ENCODE measurements at places on chromosomes 11 and 22.

DNA sequence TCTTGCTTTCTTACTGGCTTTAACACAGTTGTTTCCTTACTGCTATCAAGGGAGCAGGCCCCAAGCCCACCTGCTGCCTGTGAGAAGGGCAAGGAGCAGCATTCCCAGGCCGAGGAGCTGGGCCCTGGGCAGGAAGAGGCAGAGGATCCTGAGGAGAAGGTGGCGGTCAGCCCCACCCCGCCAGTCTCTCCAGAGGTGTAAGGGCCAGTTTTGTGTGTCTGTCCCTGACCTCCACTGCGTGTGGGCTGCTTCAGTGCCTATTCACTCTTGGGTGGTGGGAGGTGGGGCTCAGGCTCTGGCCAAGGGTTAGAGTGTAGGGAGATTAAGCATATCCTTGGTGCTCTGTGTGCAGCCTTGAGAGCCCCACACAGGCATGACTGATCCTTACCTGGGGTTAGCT is 55.1 kb downstream of the CEP164 start:
- no peak for DNase-seq

DNA sequence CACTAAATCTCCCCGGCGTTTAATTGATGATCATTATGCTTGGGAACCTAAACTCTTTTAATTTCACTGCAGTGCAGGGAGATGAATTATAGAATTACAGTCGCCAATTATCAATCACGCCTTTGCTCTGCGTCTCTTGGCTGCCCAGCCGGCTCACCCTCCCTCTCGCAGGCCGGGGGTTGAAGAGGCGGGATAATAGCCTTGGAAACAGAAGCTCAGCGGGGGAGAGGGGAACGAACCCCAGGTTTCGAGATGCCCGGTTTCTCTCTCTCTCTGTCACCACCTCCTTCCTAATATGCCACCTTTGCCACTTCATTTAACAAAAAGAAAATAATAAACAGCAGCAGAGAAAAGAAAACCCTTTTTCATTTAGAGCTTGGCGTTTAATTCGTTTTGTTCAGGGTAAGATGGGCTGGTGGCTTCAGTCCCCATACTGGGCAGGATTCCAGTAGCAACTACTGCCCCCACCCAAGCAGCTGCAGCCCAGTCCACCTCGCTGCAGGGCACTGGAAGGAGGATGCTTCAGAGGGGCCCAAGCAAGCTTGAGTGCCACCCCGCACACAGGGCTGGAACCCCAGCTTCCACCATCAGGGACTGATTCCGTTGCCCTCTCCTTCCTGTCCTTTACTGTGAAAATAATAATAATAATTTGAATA is 271.7 kb downstream of the BUD13 start:
- DNase-seq: no peak

- no peak for DNase-seq
Measured at GRCh38 chr11:15544353-15544752, 429.6 kb downstream of the INSC start.

DNA sequence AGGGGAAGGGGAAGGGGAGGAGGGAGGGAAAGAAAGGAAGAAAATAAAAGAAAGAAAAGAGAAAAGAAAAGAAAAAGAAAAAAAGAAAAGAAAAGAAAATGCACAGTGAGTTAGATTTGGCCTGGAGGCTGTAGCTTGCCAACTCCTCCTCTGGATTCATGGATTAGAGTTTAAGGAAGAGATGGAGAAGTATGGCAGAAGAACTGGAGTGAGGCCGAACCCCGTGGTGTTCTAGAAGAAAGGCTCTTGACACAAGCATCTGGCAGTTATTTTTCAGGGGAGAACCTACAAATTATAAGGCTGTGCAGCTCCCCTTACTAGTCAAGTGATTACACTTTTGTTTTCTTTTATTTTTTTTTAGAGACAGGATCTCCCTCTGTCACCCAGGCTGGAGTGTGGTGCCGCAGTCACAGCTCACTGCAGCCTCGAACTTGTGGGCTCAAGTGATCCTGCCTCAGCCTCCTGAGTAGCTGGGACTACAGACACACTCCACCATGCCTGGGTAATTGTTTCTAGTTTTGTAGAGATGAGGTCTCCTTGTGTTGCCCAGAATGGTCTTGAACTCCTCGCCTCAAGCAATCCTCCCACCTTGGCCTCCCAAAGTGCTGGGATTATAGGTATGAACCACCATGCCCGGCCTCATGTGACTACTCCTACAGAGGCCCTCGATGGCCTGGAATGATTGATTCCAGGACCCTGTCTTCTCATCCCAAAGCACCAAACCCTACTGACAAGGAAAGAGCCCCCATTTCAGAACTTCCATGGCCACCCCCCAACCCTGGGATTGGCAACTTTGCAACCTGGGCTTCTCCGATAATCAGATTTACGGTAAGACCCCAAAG is 19.5 kb downstream of the ZNF74 start:
- no peak for DNase-seq

DNA sequence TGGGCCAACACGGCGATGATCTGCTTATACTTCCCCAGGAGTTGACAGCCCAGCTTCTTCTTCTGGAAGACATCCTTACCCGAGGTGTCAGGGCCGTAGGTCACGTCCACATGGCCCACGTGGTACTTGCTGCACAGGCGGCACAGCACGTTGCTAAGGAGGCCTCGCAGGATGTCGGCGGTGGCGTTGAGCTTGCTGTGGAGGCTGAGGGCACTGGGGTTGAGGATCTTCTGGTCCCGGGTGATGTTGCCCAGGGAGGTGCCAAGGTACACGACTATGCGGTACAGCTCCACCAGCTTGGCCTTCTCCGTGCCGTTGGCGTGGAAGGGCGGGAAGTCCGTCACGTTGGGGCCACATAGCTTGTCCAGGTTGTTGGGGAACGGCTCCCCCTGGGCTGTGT is 2.9 kb downstream of the LIF start:
- no peak for DNase-seq

- peak; percentile 95 for DNase-seq
Measured at GRCh38 chr11:62599069-62599696, 2.5 kb downstream of the MTA2 start.

GRCh38 chr11:45538363-45538762 is 127.1 kb downstream of the CHST1 start:
- no peak for DNase-seq

DNA sequence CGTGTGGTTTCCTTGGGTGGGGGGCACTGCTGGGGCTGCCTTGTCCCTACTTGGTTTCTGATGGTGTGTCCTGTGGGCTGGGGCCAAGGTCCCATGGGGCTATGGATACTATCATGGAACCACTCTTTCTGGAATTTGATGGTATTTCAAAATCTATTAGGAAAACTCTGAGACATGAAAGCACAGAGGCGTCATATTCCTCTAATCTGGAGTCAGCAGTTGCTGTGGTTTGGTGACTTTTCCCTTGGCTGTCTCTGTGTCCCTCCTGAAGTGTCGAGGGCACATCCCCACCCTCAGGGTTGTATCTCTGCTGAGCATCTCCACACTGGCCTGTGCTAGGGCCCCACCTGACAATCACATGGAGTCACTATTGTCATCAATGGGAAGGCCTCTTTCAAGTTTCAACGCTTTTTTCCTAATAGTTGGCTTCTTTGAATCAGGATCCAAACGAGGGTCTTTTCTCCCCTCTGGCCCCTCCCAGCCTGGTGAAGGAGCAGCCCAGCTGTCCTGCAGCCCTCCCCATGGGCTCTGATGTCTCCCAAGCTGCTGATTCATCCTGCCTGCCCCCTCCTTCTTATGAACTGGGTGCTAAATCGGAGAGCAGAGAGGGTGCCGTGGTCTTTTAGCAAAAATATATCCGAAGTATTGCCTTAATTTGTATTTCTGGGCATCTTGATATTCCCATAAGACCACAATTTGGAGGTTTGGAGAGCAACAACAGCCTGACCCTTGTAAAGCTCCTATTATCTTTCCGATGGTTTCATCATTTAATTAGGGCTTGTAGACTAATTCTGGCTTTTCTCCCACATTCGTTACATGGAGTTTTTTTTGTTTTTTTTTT is 38.5 kb downstream of the MED15 start:
- no peak for DNase-seq

DNA sequence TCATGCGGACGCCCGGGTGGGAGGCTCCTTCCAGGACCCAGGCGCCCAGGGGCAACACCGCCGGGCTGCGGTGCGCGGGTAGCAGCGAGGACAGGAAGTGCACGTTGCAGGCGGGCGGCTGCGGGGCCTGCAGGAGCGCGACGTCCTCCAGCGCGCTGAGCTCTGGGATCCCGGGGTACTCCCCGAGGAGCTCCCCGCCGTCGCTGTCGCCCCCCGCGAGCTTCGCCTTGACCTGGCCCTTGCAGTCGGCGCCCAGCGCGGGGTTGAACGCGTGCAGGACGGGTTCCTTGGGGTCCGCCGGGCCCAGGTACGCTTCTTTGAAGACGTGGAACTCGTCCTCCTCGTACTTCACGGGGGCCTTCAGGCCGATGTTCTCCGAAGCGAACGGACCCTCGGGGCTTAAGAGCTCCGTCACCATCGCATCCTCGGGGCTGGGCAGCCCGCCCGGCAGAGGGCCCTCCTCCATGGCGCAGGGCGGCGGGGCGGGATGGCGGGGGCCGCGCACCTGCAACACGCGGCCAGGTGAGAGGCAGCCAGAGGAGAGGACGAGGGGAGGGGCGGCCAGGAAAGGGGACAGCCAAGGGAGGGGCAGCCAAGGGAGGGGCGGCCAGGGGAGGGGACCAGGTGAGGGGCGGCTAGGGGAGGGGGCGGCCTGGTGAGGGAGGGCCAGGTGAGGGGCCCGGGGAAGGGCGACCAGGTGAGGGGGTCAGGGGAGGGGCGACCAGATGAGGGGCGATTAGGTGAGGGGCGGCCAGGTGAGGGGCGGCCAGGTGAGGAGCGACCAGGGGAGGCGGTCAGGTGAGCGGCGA is 921 bp downstream of the TESMIN start:
- no peak for DNase-seq

GRCh38 chr22:21683401-21683811 is 17.6 kb downstream of the PPIL2 start:
- DNase-seq: no peak

DNA sequence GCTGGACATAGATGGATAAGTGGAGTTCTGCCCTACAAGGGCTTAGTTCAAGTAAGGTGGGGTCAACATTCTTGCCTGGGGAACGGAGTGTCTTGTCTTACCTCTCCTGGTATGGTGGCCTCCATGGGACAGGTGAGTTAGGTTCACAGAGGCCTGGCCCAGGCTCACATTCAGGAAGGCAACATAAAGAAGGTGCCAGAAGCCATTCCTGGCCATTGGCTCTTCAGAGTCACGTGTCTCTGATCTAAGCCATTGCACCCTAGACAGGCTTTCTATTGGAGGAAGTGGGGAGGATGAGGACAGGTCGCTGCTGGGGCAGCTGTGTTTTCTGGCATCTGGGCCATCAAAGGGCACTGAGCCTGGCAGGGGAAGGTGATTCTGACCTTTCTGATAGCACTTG is 14.8 kb downstream of the LMO2 start:
- no peak for DNase-seq

DNA sequence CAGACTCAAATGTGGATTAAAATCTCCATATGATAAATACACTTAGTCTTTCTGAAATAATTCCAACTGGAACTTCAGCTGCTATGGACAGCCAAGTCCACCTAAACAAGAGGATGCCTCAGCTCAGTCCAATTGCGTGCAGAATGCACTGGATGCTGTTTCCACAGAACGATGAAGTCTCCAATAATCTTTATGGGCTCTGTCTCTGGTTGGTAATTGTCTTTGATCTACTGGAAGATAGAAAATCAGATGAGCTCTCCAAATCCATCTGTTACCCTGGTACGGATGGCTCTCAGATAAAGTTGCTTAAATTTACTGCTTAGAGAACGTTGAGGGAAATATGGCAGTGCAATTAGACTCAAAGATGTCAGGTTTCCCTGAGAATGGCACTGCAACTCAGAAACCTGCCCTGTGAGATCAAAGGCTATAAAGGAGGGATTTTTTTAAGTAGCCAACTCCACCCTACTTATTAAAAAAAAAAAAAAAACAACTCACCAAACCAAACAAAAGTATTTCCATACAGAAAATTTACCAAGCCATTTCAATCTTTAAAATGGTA is 859 bp upstream of the BIRC3 start:
- no peak for DNase-seq

GRCh38 chr11:4890279-4890678 is 8.6 kb downstream of the OR51T1 start:
- DNase-seq: no peak

DNA sequence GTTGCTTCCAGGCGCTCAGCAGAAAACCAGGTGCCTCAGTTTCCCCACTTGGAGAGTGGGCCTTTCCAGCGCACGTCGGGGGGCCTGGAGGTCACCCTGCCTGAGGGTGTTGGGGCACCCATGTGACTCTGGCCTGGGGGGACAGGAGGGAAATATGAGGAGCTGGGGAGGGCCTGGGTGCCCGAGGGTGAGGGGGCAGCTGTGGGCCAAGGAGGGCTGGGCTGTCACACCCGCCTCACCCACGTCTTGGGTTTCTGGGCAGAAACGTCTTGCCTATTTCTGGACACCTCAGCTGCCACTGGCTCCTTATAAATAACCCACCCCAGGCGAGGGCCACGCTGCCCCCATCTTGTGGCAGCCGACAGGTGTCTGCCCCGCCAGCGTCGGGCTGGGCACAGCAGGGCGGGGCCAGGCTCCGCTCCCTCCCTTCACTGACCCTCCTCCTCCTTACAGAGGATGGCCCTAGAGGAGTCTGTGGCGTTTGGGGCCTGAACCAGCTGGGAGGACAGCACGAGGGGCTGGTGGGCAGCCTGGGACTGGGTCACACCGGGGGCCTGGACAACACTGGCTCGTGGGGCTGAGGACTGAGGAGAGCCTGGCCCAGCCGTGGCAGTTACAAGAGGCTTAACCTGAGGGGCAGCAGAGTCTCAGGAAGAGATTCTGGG is 1.5 kb downstream of the TNNT3 start:
- no peak for DNase-seq

DNA sequence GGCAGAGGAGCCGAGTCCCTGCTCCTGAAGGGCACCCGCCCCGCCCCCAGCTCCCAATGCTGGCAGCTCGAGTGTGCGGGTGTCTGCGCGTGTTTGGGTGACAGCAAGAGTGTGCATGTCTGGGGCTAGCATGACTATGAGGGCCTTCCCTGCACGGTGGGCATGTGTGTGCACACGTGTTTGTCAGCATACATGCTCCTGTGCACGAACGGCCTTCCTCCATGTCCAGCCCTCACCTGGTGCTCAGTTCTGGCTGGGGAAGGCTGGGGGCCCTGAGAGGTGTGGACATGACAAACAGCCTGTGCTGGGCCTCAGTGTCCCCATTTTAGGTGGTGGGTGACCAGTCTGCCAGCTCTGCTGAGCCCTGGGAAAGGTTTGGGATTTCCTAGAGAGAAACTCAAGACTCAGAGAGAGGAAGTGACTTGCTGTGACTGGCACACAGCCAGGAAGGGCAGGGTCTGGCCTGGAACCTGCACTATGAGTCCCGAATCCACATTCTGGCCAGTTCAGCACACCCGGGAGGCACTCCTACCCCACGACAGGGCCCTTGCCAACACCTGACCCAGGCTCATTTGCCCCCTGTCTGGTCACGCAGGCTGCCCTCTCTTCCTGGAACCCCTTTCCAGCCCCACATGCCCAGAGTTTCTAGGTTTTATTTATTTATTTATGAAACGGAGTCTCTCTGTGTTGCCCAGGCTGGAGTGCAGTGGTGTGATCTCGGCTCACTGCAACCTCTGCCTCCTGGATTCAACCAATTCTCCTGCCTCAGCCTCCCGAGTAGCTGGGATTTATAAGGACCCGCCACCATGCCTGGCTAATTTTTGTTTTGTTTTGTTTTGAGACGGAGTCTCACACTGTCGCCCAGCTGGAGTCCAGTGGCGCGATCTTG is 3.3 kb upstream of the SHISA8 start:
- no peak for DNase-seq

Data from thoracic aorta (tissue), 2 donors.